ENCODE measurements at places on chromosomes 4 and X.

DNA sequence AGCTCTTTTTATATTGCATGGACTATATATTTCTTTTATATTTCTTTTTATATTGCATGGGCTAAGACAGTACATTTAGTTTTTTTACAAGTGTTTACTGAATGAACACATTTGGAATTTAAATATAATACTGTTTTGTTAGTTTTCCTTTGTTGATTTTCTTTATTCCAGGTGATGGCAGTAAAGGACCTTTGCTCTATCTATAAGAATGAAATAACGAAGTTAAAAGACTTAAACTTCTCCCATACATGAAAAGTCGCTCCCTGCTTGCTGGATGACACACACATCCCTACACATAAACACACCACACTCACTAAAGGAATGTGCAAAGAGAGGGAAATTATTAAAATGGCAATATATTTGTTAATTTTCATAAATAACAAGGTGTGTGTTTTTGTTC lies 102.5 kb upstream of the ANXA10 start:
- no peak for DNase-seq

DNA sequence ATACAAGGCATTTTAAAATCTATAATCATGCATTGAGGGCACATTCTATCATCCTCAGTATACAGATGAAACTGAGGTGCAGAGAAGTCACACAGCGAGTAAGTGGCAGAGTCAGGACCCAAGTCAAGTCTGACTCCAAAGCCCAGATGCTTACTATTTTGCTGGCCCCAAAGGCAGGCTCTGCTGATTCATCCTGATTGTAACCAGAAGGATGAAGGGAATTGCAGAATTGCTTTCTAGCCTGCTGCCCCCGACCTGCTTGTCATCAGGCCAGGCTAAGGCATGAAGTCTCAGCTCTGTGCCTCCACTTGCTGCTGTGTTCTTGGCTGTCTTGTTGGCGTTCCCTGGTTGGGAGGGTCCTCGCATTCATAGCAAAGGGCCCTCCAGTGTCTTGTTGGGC lies 62.7 kb downstream of the SLC9A6 start:
- no peak for DNase-seq

GRCh38 chr4:176439611-176440010 lies 119.8 kb downstream of the SPCS3 start:
- DNase-seq = no peak

DNA sequence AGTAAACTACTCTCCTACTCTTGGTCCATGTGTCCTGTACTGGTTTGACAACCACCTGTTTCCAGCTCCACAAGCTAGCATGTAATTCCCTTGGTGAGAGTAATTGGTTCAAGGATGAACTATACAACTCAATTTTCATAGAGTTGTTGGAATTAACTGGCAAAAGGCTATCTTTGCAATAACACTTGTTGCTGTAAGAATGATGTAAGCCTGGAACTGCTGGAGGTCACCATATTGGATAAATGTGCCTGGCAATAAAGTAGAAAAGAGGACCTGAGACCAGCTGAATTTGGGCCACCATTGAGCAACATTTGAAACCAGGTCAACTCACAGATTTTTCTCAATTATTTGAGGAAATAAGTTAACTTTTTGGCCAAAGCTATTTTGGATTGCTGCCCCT lies 175.5 kb downstream of the CAMK2D start:
- DNase-seq = no peak

GRCh38 chr4:7371210-7371941 lies 63.4 kb downstream of the PSAPL1 start:
- DNase-seq = no peak

- DNase-seq = no peak
These were observed 1672.7 kb upstream of the PCDH7 start for GRCh38 chr4:29047341-29048041.

DNA sequence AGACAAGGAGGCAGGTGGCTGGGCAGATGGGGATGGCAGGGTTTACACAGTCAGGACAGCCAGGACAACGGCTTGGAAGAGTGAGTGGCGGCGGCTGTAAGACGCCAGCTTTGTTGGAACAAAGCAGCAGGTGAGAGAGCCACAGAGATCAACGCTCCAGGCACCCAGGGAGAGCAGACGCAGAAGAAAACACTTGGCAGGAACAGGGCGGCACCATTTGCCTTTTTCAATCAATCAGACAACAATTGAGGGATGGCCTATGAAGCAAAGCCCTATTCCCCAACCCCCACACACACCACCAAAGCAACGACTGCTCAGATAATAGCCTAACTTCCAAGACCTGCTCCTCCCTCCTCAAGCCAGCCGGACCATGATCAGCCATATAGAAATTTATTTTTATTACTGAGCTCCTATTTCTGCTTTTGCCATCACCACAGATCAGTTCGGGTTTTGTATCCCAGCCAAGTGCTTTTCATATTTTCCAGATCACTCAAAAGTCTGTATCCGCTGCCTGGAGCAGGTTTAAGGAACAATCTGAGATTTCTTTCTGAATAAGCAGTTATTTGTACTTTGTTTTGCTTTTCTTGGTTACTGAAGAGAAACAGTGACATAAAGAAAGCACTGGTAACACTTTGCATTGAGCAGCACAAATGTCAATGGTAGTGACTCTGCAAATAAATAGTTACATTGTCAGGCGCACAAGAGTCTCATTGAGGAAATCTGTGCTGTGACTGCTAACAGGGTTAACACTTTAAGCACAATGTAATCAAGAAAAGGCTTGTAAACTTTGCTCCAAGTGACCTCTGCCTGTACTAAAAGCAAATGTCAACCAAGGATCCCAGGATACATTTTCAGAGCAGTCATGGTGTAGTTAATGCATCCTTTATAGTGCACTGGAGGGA lies 81.8 kb upstream of the RBPJ start:
- peak; percentile 88 for DNase-seq

- no peak for DNase-seq
These were observed 127.3 kb upstream of the FAT4 start for GRCh38 chr4:125187226-125188176.

- DNase-seq = no peak
These were observed 473.7 kb downstream of the GBA3 start for GRCh38 chr4:23166407-23166806.

DNA sequence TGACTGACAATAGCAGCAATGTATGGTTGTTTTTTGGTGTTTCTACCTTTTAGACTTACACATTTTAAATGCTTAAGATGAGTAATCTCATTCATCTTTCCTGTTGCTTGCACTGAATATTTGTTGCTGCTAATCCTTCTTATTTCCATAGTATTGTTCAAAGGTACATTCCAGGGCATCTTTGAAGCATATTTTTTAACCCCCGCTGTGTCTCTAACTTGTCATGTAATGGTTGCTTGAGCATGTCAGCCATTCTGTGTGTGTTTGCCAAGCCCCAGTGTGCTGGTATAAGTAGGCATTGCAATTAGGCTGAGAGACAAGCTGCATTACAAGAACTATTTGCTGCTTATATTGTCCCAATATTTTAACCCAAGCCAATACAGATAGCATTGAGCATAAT lies 87.9 kb downstream of the IL1RAPL1 start:
- DNase-seq = no peak

DNA sequence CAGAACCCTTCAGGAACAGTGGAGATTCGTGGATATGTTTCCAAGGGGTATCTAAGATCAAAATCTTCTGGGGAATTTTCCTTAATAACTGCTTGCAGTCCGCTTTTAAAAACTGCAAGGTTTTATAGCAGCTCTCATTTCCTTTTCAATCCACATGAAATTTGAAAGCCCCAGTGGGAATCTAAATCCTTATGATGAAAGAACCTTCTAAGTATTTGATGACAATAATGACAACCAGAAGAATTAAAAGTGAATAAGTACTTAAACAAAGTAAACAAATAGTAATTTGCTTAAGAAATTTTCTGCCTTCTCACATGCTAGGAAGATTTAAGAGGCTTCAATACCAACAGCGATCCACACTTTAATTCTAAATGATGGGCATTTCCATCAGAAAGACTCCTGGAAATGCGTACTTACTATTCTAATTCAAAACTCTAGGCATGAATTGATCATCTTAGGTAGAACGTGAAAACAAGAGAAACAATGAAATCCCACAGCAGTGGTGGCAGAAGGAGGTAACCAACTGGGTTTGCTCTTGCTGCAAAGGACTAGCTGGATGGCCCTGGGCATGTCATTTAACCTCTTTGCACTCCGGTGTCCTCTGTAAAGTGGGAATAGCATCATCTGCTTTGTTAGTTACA lies 37.6 kb upstream of the S100G start:
- no peak for DNase-seq

DNA sequence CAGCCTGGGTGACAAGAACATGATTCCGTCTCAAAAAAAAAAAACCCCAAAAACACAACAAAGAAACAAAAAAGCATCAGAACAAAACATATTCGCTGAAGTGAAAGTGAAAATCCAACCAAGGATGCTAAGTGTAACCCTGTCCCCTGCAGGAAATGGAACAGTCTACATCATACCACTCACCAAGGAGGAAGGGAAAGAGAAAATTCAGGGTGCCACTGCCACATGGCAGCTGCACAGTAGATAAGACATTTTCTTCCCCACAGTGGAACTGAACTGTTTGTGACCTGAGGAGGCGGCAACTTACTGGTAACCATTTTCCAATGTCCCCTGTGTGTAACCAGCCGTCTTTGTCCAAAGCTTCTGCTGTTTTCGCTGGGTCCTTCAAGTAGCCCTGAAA lies 28.2 kb upstream of the CENPU start:
- DNase-seq = no peak

GRCh38 chrX:12903646-12904045 lies 2.8 kb upstream of the TLR8 start:
- no peak for DNase-seq

DNA sequence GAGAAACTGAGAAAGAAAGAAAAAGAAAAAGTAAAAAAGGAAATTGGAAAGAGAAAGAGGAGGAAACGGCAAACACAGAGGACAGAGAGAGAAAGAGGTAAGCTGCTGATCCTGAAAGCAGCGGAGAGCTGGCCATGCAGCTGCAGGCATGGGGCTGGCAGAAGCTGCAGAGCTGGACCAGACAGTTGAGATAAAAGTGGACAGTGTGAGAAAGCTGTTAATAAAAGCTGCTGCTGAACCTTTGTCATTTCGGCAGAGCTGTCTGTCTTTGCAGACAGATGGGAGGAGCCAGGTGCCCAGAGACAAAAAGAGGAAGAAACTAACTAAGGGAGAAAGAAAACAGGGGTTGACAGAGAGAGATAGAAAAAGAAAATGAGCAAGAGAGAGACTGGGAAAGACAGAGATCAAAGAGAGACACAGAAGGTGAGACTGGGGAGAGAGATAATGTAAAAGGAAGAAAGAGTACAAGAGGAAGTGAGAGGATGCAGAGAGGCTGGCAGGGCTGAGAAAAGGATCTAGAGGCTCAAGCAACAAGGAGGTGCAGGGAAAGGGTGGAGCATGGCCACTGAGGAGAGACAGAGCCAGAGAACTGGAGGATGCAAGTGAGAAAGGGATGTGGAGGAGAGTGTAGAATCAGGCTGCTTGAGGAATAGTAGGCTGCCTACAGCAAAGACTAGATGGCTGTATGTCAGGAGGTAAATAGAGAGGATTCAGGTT lies 376.8 kb upstream of the FGF16 start:
- no peak for DNase-seq

DNA sequence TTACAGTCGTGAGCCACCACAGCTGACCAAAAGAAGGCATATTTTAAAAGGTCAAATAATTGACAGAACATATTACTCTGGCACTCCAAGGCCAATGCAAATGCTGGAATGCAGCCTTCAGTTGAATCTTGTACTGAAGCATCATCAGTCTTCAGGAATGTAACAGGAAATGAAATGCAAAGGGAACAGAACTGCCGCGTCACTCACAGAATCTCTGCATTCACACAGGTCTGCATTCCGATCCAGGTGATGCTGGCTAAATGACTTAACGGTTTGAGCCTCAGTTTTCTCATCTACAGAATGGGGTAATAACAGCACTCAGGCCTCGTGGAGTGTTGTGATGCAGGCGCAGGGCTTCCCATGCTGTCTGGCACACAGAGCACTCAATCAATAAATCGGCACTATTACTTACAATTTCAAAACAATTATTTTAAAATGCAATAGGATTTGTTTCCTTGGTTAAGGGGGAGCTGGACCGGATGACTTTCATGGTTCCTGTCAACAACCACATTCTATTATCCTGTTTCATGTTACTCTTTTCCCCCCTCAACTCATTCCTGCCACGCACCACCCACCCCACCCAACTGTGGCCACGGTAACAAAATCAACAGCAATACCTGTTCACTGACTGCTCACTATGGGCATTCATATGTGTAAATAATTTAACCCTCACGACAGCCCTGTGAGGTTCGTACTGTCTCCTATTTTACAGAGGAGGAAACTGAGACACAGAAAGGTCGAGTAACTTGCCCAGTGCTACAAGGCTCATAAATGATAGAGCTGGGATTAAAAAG lies 32.4 kb downstream of the IGFBP7 start:
- no peak for DNase-seq

DNA sequence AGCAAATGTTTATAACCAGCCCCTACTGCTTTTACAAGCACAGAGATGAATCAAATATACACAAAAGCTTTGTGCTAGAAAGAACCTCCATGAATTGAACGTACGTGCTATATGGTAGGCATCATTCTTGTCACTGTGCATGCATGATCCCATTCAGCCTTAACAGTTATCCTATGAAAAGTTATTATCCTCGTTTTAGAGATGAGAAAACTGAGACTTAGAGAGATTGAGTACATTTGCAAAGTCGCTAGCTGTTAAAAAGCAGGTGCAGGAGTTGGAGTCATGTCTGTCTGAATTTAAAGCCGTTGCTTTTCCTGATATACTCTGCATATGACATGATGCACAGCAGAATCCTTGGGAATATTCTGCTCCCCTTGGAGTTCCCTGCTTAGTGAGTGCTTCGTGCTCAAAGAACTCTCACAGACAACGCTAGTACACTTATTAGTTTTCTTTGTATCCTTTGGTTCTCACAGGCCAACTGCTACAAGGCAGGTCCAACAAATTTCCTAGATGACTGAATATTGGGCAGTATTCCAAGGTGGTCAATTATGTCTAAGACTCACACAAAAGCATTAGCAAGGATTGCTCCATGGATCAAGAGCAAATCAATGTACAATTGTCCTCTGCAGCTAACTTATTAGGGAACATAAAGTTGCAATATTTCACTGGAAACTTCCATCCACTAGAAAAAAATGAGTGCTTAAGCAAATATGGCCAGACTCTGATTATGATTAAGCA lies 42.8 kb upstream of the TRIM2 start:
- DNase-seq = no peak

DNA sequence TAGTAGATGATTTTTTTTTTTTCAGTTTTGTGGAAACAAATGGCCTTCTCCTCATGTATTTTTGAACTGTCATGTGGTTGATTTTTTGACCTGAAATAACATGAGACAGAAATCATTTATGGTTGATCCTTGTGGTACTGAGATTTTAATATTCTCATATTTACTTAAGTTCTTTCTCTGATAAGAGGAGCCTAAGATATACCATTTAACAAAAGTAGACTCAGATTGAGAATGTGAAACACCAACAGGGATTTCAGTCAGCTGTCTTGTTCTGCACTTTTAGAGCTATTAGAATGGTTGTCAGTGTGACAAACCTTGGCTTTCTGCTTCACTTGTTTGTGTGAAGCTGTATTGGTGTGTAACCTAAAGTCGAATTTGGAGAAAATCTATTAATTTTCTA lies 575.7 kb downstream of the SPOCK3 start:
- DNase-seq = no peak

GRCh38 chrX:149939655-149939904 lies 1.3 kb upstream of the EOLA2 start:
- no peak for DNase-seq

- DNase-seq = no peak
These were observed 46.1 kb upstream of the EOLA2 start for GRCh38 chrX:149984411-149984810.

- DNase-seq = no peak
These were observed 16.9 kb upstream of the LRBA start for GRCh38 chr4:151031831-151032605.

All from NCI-H187 treated with DMSO at 0.1 percent for 48 hours (cell line).